Effector memory CD4-positive, alpha-beta T cell (primary cell): ENCODE measurements at places on chromosomes 6 and 20.

DNA sequence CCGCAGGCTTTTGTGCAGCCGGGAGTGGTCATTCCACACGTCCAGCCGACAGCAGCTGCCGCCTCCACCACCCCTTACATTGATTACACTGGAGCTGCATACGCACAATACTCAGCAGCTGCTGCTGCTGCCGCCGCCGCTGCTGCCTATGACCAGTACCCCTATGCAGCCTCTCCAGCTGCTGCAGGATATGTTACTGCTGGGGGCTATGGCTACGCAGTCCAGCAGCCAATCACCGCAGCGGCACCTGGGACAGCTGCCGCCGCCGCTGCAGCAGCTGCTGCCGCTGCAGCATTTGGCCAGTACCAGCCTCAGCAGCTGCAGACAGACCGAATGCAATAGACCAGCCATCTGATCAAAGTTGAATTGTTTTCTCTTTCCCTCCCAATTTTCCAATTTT, 10.6 kb downstream of the RBM24 start:
- no peak for DNase-seq

GRCh38 chr20:41334443-41335421, 5.9 kb upstream of the LPIN3 start:
- DNase-seq = no peak

- DNase-seq = no peak
Observed at GRCh38 chr6:21586300-21586699, 7.3 kb upstream of the SOX4 start.

DNA sequence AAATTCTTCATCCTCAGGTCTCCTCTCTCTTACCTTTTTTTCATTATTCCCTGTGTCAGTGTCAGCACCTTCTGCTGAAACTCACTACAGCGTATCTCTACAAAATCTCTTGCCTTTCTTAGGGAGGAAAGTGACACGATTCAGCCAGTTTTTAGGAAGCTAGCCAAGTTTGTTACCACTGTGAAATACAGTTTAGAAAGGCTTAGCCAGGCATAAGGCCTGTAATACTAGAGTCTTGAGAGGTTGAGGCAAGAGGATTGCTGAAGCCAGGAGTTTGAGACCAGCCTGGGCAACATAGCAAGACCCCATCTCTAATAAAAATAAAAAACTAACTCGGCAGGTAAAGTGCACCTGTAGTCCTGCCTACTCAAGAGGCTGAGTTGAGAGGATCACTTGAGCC, 16.7 kb downstream of the TAB2 start:
- DNase-seq = no peak

- no peak for DNase-seq
Observed at GRCh38 chr6:10395704-10396546, 18.9 kb downstream of the TFAP2A start.

- no peak for DNase-seq
Observed at GRCh38 chr6:113626475-113626874, 230.7 kb upstream of the MARCKS start.

DNA sequence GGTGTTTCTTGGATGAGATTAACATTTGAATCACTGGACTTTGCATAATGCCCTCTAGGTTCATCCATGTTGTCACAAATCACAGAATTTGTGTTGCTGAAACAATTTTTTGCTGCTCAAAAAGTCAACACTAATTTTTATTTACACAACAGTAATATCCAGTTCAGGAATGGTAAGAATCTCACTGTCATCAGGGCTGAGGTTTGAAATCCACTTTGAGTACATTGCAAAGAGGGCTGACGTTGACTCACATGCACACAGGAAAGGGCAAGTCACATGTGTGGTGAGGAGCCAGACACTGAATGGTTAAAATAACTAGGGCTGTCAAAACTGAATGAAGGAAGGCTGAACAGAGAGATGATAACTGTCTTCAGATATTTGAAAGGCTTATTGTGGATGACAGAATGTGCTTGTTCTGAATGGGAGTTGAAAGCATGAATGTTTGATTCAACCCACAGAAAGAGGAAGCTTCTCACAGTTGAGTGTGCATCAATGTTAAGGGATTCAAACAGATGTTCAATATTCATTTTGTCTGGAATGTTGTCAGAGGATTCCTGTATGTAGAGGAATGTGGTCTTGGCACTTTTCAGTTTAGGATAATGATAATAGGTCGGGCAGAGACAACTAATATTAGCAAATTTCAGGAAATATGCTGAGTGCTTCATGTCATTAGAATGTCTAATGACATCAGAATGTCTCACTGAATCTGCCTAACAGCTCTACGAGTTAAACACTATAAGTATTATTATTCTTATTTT, 3.6 kb upstream of the ADGRG6 start:
- DNase-seq = no peak

- DNase-seq = no peak
Observed at GRCh38 chr6:147194652-147195411, 9.4 kb upstream of the STXBP5 start.

DNA sequence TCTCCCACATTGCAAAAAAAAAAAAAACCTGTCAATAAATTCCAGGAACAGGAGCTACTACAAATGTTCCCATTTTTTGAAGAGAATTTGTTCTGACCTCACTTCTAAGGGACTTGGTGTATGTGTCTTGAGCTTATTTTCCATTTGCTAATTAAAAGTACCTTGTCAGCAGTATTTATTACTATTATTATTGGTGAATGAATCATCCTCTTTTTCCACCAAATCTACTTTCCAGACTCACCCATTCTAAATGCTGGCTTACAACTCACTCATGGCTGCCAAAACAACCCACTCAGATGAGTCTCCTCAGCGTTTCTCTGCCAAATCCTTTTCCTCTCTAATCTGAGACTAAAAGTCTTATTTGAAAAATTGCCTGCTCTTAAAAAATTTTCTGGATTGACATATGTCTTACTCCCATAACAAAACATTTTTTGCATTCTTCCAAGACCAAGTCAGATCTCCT, 33.2 kb upstream of the TASP1 start:
- DNase-seq = no peak

DNA sequence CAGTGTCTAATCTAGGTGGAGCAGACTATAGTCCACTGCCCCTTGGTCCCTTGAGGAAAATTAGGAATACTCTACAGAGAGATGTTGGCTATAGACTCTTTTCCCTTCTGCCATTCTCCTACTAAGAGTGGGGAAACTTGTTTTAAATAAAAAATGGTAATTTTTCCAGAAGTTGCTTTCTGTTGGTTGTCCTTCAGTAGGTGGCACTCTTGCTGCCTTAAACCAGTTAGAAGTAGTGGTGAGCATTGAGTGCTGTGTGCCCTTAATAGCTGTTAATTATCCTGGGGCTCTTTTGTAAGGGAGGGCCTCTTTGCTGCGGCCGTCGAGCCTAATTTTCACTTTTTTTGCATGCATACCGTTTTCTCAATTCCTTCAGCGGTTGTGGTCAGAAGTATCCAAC, 2.8 kb downstream of the CMTR1 start:
- no peak for DNase-seq

- DNase-seq = no peak
Observed at GRCh38 chr6:13479206-13479800, 8.1 kb downstream of the GFOD1 start.

- DNase-seq = no peak
Observed at GRCh38 chr6:78487401-78487800, 379.9 kb upstream of the IRAK1BP1 start.

GRCh38 chr20:29326376-29327070, 1930.9 kb upstream of the DEFB115 start:
- no peak for DNase-seq

DNA sequence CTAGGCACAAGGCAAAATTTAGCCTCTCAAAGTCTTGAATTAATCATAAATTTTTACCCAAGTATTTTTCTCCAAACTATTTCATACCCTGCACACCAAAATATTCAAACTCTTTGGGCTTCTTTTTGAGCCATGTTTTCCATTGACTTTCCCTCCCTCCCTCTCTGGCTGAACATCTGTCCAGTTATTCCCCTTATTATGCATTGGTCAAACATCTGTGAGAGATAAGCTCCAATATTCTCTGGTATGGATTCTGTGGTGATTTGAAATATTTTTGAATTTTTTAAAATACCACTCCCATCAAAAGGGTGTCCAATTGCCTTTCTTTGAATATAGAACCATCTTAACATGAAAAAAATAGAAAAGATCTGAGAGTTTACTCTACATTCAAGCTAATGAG, 244.2 kb downstream of the RFPL4B start:
- no peak for DNase-seq

DNA sequence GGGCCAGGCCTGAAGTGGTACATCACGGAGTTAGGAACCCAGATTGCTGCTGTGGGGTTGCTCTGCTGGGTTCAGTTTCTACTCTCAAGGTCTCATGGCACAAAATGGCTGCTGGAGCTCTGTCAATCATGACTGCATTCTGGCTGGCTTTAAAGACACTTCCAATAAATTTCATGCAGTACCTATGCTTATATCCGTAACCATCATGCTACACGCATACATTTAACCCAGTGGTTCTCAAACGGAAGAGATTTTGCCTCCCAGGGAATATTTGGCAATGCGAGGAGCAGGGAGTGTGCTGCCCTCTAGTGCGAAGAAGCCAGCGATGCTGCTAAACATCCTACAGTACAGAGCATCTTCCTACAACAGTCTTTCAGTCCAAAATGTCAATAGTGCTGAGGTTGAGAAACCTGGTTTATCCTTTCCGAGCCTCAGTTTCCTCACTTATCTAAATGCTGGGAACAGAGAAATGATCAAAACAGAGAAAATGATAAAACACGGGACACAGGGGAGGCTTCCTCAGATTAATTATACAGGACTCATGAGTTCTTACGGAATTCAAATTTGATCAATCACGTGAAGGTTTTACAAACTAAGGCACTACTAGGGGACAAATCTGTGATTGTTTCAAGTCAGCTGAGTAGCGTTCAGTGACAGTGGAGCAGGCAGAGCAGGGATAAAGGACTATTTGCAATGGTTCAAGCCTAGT, 9.6 kb upstream of the SLC2A10 start:
- DNase-seq = no peak

- no peak for DNase-seq
Observed at GRCh38 chr20:44111712-44112335, 75.2 kb downstream of the JPH2 start.

DNA sequence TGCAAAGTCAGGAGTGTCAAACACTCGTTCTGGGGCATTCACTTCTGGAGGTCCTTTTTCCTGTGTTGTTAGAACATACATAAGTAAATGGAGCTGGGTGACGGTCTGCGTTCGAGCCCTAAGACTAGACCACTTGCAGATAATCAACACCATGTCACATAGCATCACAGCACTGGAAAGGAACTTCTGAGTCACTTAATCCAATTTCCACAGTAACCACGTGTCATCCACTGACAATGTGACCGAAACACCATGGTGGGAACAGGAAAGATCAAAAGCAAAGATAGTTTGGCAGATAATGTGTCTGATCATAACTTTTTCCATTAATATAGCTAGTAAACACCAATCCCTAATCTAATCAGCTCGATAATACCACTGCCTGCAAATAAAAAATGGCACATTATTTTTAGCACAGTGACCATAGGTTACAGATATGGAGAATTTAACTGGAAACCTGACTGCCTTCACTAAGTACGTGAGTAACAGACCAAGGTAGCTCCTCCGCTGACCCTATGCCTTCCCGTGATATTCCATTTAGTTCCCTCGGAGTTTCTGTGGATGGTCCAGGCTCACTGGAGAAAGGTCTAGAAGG, 34.8 kb downstream of the WRNIP1 start:
- DNase-seq = no peak

GRCh38 chr6:84432619-84433018, 205.2 kb upstream of the CEP162 start:
- DNase-seq = no peak

DNA sequence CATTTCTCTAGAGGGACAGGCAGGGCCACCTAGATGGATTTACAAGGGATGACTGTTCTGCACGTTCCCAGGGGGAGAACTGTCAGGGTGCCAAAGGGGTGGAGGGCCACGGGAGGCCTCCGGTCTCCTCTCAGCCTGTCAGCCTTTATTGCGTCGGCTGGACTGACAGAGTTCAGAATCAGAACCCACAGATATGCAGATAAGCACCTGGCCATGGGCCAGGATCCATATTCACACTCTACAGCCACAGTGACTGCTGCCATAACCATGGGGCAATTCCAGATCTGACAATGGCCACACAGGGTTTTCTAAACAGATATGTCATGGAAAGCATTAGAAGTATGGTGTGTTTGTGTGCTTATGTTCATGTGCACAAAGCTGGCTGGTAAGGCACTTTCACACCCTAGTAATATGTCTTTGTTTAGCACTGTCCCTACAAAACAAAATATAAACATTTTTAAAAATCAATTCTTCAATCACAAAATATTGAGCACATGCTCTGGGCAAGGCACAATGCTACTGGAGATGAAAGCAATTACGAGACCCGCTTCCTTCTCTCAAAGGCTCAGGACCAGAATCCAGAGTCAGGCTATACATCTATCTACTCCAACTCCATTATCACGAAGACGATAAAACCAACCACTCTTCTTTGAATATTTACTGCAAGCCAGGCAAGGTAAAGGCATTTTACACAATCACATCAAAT, 29.1 kb downstream of the TRAM2 start:
- no peak for DNase-seq

GRCh38 chr6:36926708-36927513, 27.6 kb upstream of the PI16 start:
- no peak for DNase-seq

DNA sequence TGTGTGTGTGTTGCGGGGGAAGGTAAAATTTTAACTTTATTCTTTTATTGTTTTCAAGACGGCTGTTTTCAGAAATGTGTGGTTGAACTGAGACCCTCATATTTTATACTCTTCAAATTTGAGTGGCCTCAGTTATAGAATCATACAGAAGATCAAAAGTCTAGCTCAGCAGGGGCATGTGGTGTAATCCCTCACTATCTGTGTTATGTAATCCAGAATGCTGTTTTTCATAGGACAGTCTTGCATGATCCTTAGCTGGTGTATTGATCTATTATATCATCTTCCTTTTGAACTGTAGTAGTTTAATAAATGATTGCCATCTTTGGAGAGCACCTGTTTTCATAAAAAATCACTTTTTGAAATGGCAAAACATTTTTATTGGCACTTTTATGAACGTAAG, 1.4 kb downstream of the PLCB4 start:
- DNase-seq = no peak

DNA sequence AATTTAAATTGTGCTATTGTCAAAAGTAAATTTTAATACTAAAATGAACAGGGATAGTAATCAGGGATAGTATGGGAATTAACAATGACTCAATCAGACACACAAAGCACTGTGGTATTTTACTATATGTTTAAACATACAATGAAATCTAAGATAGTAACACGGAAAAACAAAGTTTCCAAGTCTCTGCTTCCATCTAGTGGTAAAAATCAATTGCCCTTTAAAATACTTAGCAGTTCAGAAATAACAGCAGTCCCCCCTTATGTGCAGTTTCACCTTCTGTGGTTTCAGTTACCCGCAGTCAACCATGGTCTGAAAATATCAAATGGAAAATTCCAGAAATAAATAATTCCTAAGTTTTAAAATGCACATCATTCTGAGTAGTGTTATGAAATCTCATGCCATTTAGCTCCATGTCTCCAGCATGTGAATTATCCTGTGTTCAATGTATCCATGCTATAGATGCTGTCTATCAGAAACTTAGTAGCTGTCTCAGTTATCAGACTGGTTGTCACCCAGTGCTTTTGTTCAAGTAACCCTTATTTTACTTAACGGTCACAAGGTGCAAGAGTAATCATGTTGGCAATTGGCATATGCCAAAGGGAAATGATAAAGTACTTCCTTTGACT, 58.5 kb downstream of the AHI1 start:
- DNase-seq = no peak
